Fibroblast of mammary gland (primary cell): ENCODE measurements at places on chromosomes 6 and 20.

GRCh38 chr6:43146709-43147688 is 24.1 kb upstream of the SRF start:
- no peak for DNase-seq

DNA sequence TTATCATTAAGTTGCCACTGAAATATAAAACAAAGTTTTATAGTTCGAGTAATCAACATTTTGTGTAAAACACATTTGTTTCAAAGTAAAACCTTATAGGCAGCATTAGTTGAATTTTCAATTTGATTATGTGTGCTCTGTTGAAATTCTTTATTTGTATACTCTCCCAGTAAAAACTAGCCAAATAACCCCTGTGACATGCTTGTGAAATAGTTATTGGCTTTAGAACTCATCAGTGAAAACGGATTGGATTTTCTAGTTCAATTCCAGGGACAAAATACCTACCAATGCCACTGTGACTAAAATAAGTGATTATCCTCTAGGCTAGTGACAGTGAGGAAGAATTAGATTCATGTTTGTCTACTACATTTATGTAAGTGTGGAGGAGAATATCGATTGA is 212.9 kb downstream of the TMEM200A start:
- DNase-seq, result no peak

GRCh38 chr20:25058051-25058846 is at the start of gene ACSS1:
Gene ACSS1, minus strand, starts transcription at chr20:25058139. Its CDS starts 37 bp downstream, at chr20:25058102.
- no peak for DNase-seq

DNA sequence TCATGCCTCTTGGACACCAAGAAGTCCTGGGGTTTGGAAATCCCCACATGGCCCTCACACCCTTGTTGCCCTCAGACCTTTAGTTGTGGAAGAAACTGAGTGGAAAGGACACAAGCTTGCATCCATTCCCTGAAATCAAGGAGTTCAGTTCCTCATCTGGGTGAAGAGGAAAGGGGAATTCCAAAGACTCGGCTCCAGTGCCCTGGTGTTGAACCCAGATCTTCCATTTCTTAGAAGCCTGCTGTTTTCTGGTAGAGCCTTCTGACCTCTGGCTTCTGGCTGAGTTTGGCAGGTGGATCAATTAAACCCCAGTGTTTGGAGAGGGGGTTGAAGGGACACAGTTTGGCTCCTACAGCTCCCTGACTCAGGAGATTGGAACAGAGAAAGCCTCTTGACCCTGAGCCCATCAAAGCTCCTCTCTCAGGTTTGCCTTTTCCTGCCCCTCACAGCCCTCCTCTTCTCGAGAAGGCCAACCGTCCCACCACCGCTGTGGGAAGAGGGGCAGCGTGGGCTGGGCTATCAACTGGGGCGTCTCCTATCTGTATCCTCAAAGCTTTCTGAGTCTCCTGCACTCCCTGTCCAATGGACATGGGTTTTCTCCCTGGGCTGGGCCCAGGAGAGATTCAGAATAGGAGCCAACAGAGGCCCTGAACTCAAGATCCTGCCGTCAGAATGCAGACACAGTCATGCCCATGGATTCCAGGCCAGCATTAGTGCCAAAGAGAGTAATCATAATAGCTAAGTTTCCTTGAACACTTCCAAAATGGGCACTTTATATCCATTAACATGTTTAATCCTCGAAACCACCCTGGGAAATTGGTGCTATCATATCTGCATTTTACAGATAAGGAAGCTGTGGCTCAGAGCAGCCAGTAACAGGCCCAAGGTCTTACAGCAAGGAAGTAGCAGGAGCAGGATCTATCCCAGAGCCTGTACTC is 146.2 kb downstream of the VEGFA start:
- peak; percentile 62 for DNase-seq

DNA sequence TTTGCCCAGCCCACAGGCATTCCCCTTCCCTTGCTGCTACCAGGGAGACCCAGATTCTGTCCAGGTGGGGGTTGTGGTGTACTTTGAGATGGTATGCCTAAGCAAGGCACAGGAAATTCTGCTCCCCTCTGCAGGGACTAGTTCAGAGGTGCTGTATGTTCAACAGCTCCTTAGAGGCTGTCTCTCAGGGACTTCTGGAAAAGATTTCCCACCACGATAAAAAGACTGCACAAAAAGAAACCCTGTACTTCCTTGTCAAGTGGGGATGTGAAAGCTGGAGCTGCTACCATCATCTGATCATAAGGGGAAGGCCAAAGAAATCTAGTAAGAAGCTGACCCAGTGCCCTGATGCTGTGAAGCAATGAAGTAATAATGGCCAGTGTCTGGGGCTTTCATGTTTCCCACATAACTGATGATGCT is 51.5 kb upstream of the SMIM29 start:
- no peak for DNase-seq

DNA sequence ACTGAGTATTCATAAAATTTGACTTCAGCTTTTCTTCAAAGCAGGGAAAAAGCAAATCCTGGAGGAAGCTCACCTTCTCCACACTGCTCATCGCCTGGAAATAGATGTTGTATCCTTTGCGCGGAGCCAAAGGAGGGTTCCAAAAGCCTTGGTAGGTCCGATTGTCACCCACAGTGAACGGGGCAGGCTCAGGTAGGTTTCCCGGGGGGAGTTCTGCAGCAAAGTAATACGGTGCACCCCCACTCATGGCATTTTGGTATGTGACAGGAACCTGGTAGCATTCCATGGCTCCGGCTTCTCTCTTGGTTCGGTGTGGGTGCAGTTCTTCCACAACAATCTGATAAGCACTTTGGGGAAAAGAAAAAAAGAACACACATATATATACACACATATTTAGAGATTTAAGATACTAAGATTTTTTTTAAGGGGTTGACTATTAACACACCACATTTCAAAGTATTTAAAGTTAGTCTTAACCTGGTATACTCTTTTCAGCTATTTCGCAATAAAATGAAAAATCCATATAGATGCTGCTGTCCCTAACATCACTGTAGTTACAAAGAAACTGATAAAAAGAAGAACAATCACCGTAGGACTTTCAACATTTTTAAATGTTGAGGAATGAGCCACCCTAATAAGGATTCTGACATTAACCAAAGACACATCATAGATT is 166.7 kb upstream of the THEMIS start:
- DNase-seq, result no peak

GRCh38 chr20:10306440-10307358 is 88.1 kb downstream of the SNAP25 start:
- peak; percentile 76 for DNase-seq

DNA sequence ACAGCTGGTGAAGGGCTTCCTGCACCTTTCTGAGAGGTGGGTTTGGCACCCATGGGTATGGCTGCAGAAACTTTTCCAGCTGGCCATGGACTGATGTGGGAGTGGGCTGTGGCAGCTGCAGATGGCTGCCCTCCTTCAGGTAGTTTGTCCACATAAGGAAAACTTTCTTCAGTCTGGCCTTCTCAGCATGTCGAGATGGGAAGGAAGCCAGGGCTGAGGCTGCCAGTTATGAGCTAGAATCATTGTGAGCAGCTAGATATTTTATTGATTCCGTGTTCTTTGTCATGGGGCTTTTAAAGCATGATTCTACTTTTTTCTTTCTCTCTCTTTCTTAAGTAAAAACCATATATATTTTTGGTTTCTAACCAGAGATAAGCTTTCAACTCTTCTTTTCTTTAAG is 16.6 kb downstream of the NKX2-4 start:
- DNase-seq, result no peak

- DNase-seq, result no peak
These were observed 236.4 kb downstream of the FOXA2 start for GRCh38 chr20:22348010-22348409.

- DNase-seq, result no peak
These were observed 156.3 kb downstream of the FNDC1 start for GRCh38 chr6:159325476-159325875.

DNA sequence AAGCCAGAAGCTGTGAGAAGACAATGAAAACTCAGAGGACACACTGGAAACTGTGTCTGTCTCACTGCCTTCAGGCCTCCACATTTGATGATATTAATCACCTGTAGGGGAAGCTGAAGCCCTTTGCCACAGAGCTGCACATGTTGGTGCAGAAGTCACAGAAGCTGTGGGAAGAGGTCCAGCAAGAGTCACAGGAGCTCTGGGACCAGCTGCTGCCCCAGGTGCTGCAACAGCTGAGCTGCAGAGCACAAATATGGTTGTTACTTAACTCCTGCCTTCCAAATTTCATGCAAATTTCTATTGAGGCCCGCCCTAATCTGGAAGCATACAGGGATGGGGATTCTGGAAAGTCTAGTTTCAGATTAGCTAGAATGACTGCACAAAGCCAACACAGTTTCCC is 169.3 kb downstream of the OGFRL1 start:
- no peak for DNase-seq
